Bladder microvascular endothelial cell (primary cell): ENCODE measurements at places on chromosomes 16 and 17. TPM values are rescaled to one million over a fixed set of nuclear protein-coding genes. Genes with fewer than 3 reads are reported as not detected.

Gene CCL17
- not detected in 2 replicates for total RNA-seq

Gene RSL1D1
- total RNA-seq: 28.5 and 51.0 TPM in 2 replicates

Gene BEAN1
- total RNA-seq: not detected in 2 replicates

Gene LGALS9B
- total RNA-seq: not detected in 2 replicates

Gene ARL4D
- total RNA-seq: 1.1 and 1.5 TPM in 2 replicates

Gene ABCC6
- 0.38 TPM in 1 of 2 replicates, not detected in the other for total RNA-seq

Gene TNFRSF13B
- not detected in 2 replicates for total RNA-seq

Gene CRISPLD2
- 0.19 and 0.65 TPM in 2 replicates for total RNA-seq

Gene EIF3C
- 192 and 220 TPM in 2 replicates for total RNA-seq

Gene SMIM36
- not detected in 2 replicates for total RNA-seq

Gene KRT23
- 1.1 TPM in 1 of 2 replicates, not detected in the other for total RNA-seq

Gene CHMP6
- total RNA-seq: 14.4 and 26.9 TPM in 2 replicates

Gene CENPV
- 7.1 and 12.3 TPM in 2 replicates for total RNA-seq

Gene ITFG1
- 32.5 and 77.7 TPM in 2 replicates for total RNA-seq

Gene PRSS36
- total RNA-seq: 0.31 TPM in 1 of 2 replicates, not detected in the other

Gene PIRT
- total RNA-seq: not detected in 2 replicates

Gene CX3CL1
- 3.6 and 89.1 TPM in 2 replicates for total RNA-seq

Gene HOXB9
- 0.49 and 0.57 TPM in 2 replicates for total RNA-seq

Gene FGF11
- 0.16 and 0.50 TPM in 2 replicates for total RNA-seq

Gene TNRC6A
- 13.4 and 44.4 TPM in 2 replicates for total RNA-seq

Gene PHKB
- 46.9 and 133 TPM in 2 replicates for total RNA-seq

Gene TMC5
- not detected in 2 replicates for total RNA-seq

Gene SSTR5
- total RNA-seq: 0.16 and 0.50 TPM in 2 replicates

Gene CLDN9
- total RNA-seq: not detected in 2 replicates

Gene ZG16B
- total RNA-seq: 0.44 and 0.65 TPM in 2 replicates

Gene TAOK2
- total RNA-seq: 98.1 and 119 TPM in 2 replicates

Gene KRT32
- not detected in 2 replicates for total RNA-seq

Gene TOX3
- not detected in 2 replicates for total RNA-seq

Gene LPO
- total RNA-seq: not detected in 2 replicates

Gene RAB37
- 0.25 and 0.65 TPM in 2 replicates for total RNA-seq

Gene SPATA22
- total RNA-seq: under 0.01 TPM in 1 of 2 replicates, not detected in the other

Gene PRM1
- total RNA-seq: not detected in 2 replicates

Gene NUP88
- total RNA-seq: 90.3 and 102 TPM in 2 replicates

Gene TBC1D3K
- not detected in 2 replicates for total RNA-seq

Gene CBLN1
- not detected in 2 replicates for total RNA-seq

Gene AOC3
- 0.31 and 0.32 TPM in 2 replicates for total RNA-seq

Gene CTF1
- total RNA-seq: under 0.01 and 0.19 TPM in 2 replicates
